ENCODE measurements at places on chromosomes 2 and 18. TPM values are rescaled to one million over a fixed set of nuclear protein-coding genes. Genes with fewer than 3 reads are reported as not detected.
A peak's percentile ranks its signal among the peaks of the same experiment; 100 is the strongest.

ANKRD53 gene
- total RNA-seq, result not detected

SPEG gene
- total RNA-seq, result 0.44 TPM

TUBA3E gene
- total RNA-seq, result not detected

AKAIN1 gene
- total RNA-seq, result not detected

RMDN2 gene
- total RNA-seq, result 17.6 TPM

LMAN2L gene
- 52.5 TPM for total RNA-seq

RAB27B gene
- 0.88 TPM for total RNA-seq

DNA sequence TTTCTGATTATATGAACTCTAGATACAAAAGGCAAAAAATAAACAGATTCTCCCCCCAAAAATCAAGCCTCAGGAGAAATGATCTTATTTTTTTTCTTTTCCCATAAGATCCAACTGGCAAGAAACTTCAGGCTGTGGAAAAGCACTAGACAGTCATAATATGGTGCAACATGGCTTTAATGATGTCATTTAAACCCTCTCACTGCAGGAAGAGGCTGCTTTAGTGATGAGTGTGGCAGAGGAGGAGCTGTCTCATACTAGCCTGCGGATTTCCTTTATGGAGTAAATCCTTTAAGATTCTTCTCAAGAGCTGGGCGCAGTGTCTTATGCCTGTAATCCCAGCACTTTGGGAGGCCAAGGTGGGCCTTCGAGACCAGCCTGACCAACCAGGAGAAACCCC is 83.3 kb upstream of the CD28 start:
- no peak for DNase-seq

DNA sequence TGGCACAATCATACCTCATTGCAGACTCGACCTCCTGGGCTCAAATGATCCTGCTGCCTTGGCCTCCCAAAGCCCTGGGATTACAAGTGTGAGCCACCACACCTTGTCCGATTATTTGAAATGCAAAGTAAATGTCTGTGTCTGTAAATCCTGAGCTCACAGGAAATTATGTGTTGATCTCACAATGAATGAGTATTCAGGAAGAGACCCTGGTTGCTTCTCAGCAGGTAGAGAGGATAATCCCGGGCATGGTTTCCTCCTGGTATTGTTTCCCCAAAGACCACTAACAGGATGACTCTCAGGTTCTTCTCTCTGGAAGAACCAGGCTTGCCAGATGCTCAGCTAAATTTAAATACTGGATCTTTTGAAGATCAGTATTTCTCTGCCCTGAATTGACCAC is 147.6 kb downstream of the LDLRAD4 start:
- no peak for DNase-seq

DNA sequence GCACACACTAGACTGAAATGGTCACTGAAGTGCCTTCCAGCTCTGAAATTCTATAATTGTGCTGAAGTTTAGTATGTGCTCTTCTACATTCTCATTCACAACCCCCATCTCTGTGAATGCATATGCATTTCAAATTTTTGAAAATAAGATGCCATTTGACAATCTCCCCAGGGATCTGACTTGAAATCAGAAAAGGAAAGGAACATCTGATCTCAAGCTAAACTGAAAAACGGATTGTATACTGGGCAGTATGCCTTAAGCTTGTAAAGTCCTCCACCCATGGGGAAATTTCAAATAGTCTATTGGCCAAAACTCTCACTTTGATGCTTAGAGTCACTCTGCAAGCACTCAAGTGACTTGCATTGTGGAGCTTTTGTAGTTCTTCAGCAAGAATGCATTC is 22.9 kb downstream of the FAP start:
- DNase-seq, result no peak

DNA sequence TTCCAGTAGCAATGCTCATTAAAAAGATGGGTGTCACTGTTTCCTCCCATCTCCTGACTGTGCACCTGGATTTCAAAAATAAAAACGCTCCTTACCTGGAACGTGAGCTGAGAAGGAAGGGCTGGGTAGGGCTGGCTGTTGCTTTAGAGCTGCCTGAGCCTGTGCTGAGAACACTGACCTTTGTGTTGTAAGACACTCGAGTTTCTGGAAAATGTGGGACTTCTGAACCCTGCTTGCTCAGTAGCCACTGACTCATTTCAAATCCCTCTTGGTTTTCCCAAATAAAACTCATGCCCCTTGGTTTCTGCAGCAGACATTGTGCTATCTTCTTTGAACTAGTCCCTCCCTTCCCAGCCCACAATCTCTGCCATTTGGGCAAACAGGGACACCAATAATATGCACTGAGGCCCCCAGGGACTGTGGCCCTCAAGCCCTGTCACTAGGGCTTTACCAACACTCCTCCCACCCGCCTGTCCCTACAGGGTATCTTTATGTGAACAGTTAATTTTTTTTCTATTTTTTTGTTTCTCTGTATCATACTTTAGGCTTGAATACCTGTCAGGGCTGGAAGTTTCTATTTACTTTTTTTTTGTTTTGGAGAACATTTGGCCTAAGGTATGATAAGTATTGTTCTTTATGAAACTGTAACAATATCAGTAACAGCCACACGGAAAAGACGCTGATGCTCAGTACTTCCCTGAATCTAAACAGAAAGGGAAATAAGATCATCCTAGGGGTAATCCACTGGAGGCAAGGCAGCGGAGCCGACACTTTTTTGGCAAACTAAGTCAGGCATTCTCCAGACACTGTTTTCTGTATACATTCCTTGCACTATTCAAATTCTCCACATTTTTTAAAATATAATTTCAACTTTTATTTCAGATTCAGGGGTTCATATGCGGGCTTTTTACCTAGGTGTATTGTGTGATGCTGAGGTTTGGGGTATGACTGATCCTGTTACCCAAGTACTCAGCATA is 280.2 kb downstream of the STK39 start:
- DNase-seq, result no peak

GRCh38 chr18:4750393-4751346 is 295.6 kb upstream of the DLGAP1 start:
- no peak for DNase-seq

DNA sequence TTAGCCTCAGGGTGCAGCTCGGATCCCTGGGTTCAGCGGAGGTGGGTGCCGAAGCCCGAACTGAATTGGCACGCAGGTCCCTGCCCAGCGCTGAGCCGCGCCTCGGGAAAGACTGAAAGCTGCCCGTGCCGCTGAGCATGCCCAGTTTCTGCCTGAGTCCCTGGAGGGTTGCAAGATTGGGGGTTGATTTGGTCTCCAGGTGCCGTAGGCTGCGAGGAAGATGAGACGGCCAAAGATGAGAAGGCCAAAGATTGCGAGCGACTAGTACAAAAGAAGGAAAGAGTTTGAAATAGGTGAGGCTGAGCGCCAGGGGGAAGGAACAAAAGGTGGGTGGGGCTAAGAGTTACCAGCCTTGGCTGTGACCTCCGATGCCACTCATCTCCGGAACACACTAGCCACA is 852 bp upstream of the KCNH7 start:
- DNase-seq, result no peak

DNA sequence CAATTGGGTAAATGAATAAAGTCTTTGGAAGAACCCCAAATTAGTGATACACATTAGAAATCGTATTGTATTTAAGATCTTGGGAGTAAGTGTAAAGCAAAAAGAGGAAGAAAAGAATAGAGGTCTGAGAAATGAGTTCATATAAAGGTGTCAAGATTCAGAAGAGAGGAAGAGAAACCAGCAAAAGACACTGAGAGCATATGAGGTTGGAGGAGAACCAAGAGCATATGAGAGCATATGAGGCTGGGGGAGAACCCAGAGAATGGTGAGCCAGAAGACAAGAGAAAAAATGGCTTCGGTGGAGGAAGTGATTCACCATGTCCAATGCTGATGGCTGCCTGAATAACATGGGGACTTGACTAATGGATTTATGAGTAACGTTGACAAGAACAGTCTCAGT is 620.1 kb upstream of the GCFC2 start:
- DNase-seq, result no peak

DNA sequence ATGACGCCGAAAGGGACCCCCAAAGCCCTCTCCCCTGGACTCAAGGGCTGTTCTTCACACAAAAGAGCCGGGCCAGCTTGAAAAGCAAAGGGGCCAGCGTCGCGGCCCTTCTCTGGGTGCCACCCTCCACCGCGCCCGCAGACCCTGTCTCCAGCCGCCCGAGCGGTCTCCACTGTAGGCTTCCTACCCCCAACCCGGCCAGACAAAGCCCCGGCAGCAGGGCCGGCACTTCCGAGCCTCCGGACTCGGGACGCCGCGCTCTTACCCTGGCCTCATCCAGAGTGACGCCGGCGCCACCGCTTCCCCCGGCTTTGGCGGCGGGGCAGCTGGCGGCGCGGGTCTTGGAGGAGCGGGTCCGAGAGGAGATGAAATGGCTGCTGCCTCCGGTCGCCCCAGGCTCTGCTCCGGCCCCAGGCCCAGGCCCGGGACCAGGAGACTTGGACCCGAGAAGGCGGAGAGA is 603 bp downstream of the ATAD2B start:
- peak; percentile 49 for DNase-seq

GRCh38 chr2:238459081-238459629 is 32.4 kb downstream of the ASB1 start:
- no peak for DNase-seq

- DNase-seq, result no peak
These were observed 245.9 kb downstream of the TFCP2L1 start for GRCh38 chr2:121038891-121039616.

DNA sequence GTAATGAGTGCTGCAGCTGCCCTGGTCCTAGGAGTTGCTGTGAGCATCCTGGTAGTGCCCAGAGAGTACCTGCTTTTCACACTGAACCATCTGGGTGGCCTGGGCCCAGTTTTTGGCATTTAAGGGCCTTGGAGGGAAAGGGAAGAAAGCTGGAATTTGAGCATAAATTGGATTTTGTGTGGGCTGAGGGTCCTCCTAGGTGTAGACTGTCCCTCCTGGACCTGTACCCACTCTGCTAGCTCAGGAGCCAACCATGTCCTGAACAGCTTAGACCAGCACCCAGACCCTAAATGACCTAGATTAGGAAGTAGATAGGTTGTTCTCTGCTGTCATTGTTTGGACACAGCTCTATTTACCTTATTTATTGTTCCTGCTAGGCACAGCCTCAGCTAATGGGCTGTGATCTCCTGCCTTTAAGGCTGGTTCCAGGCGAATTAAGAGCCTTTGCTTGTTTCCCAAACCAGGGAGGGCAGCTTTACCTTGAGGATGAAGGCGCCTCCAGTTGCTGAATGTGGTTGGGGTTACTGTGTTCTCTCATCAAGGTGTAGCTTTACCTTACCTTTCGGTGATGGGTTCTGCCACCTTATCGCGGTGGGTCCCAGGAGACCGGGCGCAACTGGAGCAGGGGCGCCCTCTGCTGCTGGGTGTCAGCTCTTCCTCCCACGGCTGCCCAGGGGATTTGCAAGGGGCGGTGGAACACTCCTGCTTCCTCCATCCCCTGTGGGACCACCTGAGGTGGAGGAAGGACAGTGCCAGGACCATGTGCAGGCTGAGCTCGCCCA is 34.4 kb downstream of the ITGA6 start:
- peak; percentile 52 for DNase-seq

DNA sequence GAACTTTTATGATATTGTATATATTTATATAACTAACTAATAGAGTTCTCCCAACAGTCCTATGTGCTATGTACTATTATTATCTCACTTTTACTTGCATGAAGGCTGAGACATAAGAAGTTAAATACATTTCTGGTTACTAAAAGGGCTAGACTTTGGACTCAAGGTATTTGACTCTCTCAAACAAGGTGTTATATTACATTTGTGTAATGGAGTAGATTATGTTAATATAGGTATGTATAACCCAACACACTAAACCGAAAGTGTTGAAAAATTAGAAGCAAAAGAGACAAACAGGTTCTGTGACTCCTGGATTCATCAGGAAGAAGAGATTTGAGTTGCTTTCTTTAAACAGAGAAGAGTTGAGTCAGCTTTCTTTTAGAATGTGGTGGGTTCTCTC is 733.6 kb upstream of the ZEB2 start:
- no peak for DNase-seq

GRCh38 chr2:201784563-201784962 is 3.8 kb upstream of the ALS2 start:
- no peak for DNase-seq

DNA sequence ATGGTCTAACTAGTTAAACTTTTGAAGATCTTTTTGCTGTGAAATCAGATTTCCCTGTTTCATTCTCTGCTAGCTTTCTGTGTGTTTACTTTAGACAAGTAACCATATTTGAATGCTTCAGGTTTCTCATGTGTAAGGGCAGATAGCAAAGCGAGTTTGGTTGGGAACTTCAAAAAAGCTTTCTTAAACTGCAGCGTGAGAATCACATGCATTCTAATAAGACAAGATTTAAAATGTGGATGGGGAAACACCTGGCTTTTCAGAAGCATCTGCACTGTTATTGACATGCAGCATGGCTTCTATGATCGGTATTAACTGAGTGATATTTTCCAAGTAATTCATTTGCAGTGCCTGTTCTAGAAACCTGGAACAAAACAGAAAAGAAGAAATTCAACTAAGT is 119.3 kb downstream of the ABCA12 start:
- DNase-seq, result no peak

DNA sequence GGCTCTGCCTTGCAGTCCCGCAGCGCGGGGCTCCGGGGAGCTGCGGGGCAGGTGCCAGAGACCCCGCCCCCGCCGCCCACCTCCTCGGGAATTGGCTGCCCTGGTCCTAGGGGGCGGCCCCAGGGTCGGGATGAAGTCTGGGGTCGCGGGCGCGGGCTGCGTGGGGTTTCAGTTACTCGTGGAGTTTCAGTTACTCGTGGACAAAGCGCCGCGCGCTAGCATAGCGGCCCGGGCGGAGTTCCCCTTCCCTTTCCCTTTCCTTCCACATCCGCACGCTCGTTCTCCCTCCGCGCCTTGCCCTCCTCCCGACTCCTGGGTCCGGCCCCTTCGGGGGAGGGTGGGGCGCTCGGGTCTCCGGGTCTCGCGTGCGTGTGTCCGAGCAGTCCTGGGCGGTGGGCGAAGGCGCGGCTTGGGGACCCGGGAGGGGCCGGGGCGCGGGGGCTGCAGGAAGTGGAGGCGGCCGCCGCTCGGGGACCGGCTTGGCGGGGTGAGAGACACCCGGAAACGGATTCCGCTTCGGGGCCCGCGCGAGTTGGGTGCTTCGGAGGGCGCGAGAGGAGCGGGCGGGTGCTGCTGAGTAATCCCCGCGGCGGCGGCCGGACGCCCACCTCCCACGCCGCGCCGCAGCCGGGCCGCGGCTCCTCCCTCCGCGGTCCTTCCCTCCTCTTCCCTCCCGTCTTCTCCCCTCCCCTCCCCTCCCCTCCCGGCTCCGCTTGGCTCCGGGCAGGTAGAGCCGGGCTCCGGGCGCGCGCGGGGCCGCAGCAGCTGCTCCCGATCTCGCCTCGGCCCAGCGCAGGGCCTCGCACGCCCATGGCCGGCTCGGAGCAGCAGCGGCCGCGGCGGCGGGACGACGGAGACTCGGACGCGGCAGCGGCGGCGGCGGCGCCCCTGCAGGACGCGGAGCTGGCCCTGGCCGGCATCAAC is at the start of gene TTC39C:
Gene TTC39C (plus strand): TSS at position 693 of the 924 bp plus-strand sequence. CDS start 118 bp downstream, at position 811.
- DNase-seq, result peak; percentile 68

- DNase-seq, result no peak
These were observed 3.7 kb downstream of the INHA start for GRCh38 chr2:219575566-219576504.

DNA sequence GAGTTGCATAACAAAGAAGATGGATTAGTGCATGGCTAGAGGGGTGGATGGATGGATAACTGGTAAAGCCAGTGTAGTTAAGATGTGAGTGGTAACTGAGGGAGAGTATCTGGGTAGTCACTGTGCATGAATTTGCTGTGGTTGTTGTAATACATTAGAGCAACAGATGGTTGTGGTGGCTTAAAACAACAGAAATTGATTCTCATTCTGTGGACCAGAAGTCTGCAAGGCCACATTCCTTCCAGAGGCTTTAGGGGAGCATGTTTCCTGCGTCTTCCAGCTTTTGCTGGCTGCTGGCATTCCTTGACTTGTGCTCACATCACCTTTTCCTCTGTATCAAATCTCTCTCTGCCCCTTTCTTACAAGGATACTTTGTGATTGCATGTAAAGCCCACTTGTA is 155.4 kb downstream of the ASB1 start:
- DNase-seq, result no peak

Data from SJSA1 (cell line).